Activated T-helper 9 cell treated with anti-CD3 and anti-CD28 coated beads, Interleukin-2, amount 50 U/mL, for 16 hours (primary cell): ENCODE measurements at places on chromosomes 1 and 21.

- DNase-seq, result no peak
Observed at GRCh38 chr1:47532921-47533792, 95.3 kb downstream of the FOXD2 start.

GRCh38 chr21:42140196-42140934 lies 69.2 kb downstream of the UMODL1 start:
- no peak for DNase-seq

DNA sequence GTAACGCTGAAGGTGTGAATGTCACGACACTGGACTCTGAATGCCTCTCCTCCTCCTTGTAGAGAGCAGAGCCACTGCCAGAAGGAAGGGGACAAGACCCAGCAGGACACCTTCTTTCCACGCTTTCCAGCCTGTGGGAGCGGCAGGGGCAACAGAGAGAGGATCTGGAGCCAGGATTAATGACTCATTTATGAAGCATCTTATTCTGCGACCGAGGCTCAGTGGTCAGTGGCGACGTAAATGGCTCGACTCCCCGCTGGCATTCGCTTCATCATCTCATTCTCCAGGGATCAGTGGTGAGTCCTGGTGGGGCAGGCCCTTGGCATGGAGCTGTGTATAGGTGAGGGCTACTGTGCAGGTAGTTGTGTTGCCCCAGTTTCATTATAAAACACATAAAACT lies 4.6 kb downstream of the SLC37A1 start:
- DNase-seq, result no peak

GRCh38 chr1:85484264-85484663 lies 19.3 kb upstream of the DDAH1 start:
- DNase-seq, result no peak

GRCh38 chr1:58460469-58460868 lies 86.1 kb downstream of the OMA1 start:
- no peak for DNase-seq

DNA sequence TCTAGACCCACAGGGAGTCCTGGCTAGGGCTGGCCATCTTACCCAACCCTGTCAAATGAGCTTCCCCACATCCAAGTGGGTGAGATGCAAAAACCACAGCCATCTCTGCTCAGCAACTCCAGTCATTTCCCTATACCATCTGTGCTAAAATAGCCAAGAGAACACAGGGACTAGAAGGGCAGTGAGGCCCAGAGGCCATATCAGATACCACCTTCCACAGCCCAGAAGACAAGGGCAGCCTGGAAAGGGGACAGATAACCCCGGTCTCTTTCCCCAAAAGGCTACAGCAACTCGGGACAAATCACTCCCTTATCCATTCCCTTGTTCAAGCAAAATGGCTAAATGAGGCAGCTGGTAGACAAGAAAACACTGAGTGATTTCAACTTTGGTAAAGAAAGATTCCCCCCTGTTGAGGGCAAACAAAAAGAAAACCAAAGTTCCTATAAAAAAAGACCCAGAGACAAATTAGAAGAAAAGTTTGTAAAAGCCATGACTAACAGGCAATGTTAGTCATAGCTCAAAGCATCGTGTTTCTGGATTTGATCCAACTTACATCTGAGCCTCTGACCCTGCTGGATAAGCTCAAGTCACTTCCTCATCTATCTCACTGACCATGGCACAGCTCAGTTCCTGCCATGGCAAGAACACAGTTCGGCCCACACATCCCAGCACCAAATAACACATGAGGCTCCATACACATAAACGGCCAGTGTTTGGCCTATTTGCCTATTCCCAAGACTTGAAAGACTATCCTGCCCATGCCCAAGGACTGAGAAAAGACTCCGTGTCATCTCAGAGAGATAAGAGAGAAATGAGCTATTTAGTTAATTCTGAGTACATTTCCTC lies 3.1 kb downstream of the LAMB3 start:
- no peak for DNase-seq

DNA sequence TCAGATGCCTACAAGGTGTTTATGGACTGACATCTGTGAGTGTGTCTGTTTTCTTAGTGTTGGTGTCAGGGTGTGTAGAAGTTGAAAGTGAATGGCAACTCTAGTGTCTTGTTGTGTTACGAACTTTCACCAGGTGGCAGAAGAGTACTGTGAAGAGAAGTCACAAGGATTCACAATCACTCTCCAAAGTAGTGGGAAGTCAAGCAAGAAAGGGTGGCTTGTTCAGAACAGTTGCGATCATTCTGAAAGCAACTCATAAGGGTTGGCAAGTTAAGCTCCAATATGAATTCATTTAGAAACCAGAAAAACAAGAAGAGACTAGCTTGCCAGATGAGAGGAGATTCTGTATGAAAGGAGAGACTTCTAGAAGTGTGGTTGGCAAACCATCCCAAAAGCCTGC lies 86.1 kb downstream of the FASLG start:
- no peak for DNase-seq

DNA sequence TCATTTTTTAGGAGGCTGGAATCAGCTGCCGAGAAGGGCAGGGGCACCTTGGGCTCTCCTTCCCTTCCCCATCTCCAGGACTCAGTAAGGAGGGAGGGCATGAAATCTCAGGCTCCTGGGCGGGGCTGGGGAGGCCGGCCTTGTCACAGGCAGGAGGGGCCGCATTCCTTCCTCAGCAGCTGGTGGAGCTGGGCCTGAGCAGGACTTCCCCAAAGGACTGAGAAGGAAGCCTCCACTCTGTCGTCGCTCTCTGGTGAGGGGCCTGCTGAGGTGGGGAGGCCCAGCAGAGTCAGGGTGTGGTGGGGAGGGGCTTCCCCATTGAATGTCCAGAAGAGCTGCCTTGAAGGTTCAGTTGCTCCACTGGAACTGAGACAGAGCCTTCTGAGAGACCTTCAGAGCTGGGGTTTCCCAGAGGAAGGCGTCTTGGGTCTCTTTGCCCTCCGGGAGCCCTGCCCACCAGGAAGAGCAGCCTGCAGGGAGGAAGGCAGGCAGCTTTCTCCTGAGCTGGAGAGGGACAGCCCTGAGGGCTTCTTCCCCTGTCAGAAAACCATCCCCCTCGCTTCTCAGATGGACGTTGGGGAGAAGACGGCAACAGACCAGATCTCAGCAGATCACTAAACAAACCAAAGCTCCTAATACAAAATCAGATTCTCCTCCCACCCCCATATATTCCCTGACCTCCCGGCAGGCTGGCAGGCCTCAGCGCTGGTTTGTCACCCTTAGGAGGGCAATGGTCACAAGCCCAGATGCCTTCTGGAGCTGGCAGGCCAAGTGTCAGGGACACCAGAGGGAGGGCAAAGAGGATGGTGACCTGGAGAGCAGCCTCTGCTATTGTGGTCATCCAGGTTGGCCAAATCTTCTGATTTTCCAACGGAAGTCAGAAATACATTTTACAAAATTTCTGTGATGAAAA lies 10.7 kb downstream of the KCNA10 start:
- DNase-seq, result no peak

- DNase-seq, result no peak
Observed at GRCh38 chr1:35069746-35070145, 9.4 kb upstream of the ZMYM1 start.

GRCh38 chr1:22108339-22109105 lies 34.4 kb downstream of the WNT4 start:
- DNase-seq, result no peak

DNA sequence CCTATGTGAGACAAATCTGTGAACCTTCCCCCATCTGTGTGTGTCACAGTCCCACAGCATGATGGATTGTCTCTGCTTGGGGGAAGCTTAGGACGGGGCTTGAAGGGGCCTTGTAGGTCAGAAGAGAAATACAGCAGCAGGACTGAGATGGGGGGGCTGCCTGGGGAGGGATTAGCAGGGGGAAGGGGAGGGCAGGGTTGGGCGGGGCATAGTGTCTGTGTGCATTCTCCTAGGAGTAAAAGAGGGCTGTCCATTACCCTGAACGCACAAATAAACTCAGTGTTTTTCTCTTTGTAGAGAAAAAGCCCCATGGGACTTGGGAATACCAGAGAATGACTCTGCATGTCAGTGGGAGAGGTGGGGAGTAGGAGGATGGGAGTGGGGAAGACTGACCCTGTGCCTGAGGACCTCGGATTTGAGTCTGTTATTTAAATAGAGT lies 16.4 kb downstream of the RNF220 start:
- no peak for DNase-seq

- DNase-seq, result no peak
Observed at GRCh38 chr1:100502052-100502792, 35.7 kb upstream of the GPR88 start.
